C1 segment of cervical spinal cord (tissue), 14 donors: ENCODE measurements at places on chromosomes 16 and 17.
A peak's percentile ranks its signal among the peaks of the same experiment; 100 is the strongest.

DNA sequence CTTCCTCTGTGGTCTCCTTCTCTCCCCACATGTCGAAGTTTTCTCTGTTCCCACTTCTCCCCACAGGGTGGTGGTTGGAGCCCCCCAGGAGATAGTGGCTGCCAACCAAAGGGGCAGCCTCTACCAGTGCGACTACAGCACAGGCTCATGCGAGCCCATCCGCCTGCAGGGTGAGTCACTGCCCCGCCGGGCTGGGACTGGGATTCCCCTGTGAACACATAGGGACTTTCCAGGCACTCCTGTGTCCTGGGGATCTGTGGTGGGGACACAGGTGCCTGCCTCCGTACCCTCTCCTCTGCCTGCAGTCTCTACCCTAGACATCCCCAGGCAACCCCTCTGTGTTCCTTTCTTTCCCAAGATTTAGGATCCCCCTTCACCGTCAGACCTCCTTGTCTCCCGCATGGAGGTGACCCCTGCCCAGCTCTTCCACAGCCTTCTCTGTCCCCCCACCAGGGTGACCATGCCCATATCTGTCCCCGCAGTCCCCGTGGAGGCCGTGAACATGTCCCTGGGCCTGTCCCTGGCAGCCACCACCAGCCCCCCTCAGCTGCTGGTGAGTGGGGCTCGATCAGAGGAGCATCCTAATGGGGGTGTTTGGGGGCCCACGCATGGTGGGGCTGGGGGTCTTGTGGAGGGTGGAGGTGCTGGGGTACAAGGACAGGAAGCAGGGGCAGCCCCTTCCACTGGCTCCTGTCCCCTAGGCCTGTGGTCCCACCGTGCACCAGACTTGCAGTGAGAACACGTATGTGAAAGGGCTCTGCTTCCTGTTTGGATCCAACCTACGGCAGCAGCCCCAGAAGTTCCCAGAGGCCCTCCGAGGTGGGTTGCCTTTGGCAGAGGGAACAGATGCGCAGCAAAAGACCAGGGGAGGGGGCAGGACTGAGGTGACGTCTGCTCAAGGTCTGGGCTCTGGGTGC, 5.8 kb downstream of the ITGAM start:
- no peak for DNase-seq

- DNase-seq = no peak
Observed at GRCh38 chr16:84302111-84302954, 7.7 kb downstream of the WFDC1 start.

GRCh38 chr17:74761931-74762330, 13.5 kb downstream of the NHERF1 start:
- DNase-seq = no peak

DNA sequence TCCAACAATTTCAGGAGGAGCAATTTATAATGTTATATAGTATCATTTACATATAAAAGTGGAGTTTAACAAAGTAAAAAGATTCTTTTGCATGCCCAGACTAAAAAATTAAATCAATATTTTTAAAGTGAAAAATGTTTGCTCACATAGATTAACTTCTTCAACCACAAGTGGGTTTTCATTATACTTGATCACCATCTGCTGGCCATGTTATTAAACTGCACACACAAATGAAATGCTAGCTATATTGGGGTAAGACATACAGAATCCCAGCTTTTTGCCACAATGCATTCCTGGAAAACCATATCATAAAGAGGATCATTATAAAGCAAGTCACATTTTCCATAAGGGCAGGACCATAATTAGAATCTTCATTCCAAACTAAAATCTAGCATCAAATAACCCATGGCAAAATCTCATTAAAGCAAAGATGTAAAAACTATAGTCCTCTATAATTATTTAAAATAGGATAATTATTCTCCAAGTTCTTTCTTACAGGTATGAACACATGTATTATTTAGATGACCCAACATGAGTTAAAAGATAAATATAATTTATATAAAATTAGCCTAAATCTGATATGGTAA, 26.3 kb downstream of the CEP112 start:
- DNase-seq = no peak

GRCh38 chr17:67212714-67213417, 32.1 kb downstream of the HELZ start:
- DNase-seq = no peak

DNA sequence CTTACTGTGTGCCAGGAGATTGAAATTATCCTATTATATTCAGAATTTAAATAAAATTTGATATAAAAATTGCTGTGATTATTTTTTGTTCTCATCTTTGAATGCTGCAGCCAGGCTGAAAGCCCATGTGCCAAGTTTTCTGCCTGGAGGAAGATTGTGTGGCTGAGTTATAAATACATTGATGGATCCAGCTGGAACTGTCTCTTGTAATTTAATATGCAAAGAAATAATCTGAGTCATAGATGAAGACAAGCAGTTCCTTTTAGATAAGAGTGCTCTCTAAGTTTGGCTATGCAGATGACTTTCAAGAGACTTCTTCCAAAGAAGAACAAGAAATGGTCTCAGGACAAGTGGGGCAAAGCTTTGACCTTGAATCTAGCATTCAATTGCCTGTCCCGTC, 871.0 kb downstream of the CDH11 start:
- no peak for DNase-seq

DNA sequence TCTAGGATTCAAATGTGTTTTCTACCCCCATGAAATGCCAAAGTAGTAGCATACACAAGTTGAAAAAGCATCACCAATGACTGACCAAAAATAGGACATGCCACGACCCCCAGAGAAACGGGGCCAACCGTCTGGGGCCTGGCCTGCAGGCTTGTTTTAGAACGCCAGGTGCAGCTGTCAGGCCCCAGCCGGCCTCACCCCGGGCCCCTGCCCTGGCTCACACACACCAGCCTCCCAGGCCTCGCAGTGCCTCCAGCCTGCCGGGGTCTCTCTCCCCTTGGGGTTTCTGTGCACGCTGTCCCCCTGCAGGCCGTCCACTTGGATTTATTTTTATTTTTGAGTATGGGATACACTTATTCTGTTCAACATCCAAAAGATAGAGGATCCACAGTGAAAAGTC, 7.9 kb downstream of the KATNB1 start:
- DNase-seq = no peak

DNA sequence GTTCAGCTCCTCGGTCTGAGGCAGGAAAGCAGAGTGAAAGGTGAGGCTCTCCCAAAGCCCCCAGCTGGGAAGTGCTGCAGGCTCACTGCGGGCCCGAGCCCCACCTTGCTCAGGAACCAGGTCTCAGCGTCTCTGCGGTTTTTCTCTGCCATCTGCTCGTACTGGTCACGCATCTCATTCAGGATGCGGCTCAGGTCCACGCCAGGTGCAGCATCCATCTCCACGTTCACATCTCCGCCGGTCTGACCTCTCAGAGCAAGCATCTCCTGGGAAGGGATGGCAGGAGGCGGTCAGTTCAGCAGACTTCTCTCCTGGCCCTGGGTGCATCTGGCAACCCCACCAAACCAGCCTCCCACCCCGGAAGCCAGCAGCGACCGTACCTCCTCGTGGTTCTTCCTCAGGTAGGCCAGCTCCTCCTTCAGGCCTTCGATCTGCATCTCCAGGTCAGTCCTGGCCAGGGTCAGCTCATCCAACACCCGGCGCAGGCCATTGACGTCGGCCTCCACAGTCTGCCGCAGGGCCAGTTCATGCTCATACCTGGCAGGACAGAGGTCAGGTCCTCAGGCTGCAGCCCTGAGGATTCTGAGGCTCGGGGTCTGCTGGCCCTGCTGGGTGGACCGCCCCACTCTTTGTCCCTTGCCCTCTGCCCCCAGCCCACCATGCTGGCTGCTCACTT, 1.5 kb downstream of the KRT16 start:
- DNase-seq = no peak

DNA sequence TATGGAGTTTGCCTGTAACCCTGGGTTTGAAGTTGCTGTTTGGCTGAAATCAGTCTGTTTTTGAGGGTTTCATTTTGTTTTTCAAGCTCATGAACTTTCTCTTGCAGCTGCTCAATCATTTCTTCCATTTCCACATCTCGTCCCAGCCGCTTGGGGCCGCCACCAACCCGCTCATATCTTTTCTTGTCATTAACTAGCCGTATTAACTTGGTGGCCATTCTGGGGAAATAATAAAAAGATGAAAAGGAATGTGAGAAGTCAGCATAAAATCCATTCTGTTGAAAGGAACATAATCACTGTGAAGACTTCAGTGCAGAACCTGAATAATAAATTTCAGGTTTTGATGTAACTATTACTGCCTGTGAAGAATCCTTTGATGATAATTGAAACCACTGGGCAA, 11.5 kb downstream of the RPGRIP1L start:
- no peak for DNase-seq

DNA sequence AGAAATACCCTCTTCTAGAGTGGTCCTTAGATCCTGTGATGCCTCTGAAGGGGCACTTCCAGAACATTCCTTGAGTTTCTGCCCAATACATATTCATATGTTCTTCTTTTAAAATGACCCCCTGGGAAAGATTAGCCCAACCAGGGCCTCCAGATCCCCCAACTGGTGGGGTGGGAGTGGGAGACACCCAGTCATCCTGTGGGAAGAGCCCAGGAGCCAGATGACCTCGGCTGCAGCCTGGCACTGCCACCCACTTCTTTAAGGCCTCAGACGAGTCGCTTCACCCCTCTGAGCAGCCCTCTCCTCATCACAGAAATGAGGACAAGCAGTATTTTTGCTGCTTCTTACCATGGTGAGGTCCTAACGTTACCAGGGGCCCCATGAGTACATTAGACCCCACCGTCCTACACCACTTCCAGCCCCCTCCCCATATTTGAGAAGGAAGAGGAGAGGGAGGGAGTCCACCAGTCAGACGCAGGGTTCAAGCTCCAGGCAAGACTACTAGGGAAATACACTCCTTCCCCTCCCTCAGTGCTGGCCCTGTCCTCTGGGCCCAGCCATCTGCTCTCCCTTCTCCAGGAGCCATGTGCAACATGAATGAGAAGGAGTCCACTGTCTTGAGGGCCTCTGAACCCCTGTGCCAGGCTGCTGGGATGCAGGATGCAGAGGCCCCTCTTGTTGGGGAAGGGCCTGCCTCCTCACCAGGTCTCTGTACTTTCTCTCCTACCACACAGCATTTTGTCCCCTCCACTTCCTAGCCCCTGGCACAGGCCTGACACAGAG, 11.8 kb downstream of the MPO start:
- no peak for DNase-seq

GRCh38 chr16:85798901-85799496, 345 bp downstream of the EMC8 start:
- DNase-seq = no peak

GRCh38 chr16:2482708-2483534, 8.0 kb downstream of the TBC1D24 start:
- DNase-seq = peak; percentile 55

- DNase-seq = no peak
Observed at GRCh38 chr17:79589669-79590522, 21.0 kb downstream of the RBFOX3 start.

GRCh38 chr17:82171750-82172375, 40.8 kb downstream of the CCDC57 start:
- no peak for DNase-seq

- no peak for DNase-seq
Observed at GRCh38 chr17:48812001-48812400, 5.0 kb downstream of the TTLL6 start.

DNA sequence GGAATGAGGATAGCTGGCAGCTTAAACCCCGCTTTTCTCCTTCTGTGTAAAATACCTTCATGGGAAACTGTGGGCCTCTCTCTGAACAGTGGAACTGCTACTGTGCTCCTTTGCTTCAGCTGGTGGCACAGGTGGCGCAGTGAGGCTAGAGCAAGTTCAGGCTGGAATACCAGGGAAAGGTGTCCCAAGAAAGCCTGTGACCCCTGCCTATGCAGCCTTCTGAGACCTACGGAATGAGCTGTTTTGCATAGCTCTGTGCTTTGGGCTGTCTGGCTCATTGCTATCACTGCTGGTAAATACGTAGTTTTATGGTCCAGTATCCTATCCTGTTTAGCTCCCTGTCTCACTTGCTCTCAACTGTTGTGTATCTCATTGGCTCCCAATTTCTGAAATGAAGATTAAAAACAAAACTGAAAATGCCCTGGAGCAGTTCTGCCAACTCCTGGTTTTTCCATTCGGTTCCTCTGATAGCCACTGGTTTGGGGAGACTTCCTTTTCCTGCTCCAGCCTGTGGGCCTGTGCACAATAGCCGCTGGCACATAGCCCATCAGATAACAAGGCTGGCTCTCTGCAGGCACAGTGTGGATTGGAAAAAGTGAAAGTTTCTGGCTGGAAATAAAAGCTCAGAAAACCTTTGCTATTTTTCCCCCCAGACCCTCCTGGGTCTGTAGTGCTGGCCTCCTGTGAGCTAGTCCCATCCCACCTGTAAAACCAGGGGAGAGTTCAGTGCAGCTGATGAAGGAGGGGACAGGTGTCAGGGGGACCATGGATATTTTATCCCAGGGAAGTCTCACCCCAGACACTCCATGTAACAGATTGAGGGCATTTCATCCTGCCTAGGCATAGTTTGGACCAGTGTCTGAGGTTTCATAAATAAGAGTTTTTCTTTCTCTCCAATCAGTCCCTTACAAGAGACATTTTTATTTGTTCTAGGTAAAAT, 24.0 kb downstream of the LIMD2 start:
- no peak for DNase-seq

GRCh38 chr17:66747578-66748275, 87.2 kb upstream of the CACNG5 start:
- DNase-seq = no peak

- no peak for DNase-seq
Observed at GRCh38 chr17:15883617-15884111, 61.3 kb upstream of the ADORA2B start.

GRCh38 chr17:76924345-76925342, 56.4 kb downstream of the MGAT5B start:
- DNase-seq = no peak

DNA sequence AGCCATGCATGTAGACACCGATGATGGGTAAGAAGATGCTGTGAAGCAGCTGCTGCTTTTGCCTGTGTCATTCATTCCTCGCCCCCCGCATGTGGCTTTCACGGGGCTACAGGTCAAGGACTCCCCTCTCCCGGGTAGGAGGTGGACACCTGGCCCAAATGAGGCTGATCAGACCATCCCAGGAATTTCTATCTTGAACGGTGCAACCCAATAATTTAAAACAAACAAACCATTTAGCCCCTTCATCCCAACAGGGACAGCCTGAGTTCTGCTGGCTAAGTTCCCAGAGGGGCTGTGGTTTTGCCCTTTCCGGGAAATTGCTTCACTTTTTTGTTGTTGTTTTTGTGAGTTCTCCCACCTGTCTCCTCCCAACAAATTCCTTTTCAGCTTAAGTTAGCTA, 137.7 kb upstream of the CDH5 start:
- no peak for DNase-seq

GRCh38 chr17:69142175-69142802, 594 bp upstream of the ABCA6 start:
- DNase-seq = no peak
